Aorta (tissue), 5 donors: ENCODE measurements at places on chromosomes 7 and 10. TPM values are rescaled to one million over a fixed set of nuclear protein-coding genes. Genes with fewer than 3 reads are reported as not detected.
A peak's percentile ranks its signal among the peaks of the same experiment; 100 is the strongest.

GRCh38 chr10:96264938-96265337 lies 6.4 kb downstream of the BLNK start:
- DNase-seq, result no peak

DNA sequence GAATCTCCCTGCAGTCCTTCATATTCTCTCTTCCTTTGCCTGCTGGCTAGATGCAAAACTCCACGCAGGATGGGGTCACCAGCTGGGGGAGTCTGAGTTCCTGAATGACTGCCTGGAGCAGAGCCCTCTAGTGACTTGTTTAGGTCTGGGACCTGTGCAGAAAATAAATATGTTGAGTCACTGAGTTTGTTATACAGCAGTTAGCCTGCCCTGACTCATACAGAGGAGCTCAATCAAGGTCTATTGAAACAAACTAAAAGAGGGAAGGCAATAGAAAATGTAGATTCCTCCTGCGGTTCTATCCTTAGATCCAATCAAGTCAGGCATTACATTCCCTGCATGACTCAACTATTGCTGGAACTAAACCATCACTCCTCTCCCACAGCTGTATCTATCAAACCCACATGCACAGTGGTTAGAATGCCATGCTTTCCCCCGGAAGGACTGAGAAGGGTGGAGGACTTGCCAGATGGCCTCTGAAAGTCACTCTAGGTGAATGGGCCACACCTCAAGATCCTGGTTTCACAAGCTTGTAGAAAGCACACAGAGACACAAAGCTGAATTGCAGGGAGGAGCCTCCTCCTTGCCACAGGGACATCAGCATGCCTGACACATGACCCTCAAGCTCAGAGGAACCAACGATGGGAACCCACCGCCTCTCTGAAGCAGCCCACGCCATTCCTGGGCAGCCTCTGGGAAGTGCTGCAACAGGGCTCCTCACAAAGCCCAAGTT lies 73.9 kb downstream of the SH3PXD2A start:
- no peak for DNase-seq

GRCh38 chr10:71454347-71454746 lies 57.6 kb downstream of the CDH23 start:
- DNase-seq, result no peak

DNA sequence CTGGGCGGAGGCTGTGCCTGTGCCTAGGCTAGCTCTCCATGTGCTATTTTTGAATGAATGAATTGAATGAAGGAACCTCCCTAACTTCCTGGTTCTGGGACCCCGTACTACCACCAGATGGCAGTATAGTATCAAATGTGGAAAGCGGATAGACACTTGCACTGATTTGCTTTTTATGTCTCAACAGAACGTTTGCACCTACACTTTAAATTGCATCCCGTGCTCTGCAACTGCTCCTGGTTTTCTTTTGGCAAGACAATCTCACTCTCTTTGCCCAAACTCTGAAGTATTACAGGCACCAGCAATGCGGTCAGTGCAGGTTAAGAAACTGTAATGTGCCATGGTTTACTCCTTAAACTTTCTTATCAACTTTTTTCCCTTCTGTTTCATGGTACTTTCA lies 6.5 kb downstream of the FZD8 start:
- no peak for DNase-seq

DNA sequence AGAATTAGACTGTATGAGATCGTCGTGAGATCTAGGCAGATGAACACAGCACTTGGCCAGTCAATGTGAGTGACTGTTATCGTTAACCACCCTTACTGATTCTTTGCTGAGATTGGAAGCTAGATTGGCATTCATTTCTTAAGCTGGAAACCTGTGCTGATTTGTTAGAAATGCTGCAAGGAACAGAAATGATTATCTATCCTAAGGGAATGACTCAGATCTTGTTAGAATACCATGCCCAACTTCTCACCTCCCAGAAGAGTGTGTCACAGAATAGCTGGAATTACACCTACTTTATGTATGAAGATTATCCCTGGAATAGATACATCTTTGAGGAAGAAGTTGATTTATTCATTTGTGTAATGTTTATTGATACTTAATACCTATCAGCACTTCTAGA lies 275.2 kb downstream of the AUTS2 start:
- no peak for DNase-seq

GRCh38 chr10:128047991-128048818 lies 78.0 kb downstream of the MKI67 start:
- DNase-seq, result peak; percentile 69

- no peak for DNase-seq
These were observed 105.7 kb downstream of the RPS24 start for GRCh38 chr10:78139341-78139740.

GRCh38 chr7:76066716-76067503 lies 19.0 kb downstream of the MDH2 start:
- no peak for DNase-seq

DNA sequence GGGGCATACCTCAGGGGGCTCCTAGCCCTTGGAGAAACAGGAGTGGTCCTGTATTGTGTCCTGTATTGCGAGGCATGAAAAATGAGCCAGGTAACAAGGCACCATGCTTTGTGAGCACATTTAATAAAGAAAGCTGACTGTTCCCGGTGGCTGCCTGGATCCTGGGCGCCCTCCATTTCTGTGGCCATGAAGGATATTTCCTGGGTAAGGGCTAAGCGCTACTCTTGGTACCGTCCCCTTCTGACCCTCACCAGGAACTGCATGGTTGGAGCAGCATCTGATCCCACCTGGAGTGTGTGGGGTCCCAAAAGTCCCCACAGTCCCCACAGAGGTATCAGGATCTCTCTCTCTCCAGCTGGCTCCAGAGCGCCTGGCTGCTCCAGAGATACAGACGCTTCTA lies 139.5 kb downstream of the MAPK8 start:
- DNase-seq, result no peak

DNA sequence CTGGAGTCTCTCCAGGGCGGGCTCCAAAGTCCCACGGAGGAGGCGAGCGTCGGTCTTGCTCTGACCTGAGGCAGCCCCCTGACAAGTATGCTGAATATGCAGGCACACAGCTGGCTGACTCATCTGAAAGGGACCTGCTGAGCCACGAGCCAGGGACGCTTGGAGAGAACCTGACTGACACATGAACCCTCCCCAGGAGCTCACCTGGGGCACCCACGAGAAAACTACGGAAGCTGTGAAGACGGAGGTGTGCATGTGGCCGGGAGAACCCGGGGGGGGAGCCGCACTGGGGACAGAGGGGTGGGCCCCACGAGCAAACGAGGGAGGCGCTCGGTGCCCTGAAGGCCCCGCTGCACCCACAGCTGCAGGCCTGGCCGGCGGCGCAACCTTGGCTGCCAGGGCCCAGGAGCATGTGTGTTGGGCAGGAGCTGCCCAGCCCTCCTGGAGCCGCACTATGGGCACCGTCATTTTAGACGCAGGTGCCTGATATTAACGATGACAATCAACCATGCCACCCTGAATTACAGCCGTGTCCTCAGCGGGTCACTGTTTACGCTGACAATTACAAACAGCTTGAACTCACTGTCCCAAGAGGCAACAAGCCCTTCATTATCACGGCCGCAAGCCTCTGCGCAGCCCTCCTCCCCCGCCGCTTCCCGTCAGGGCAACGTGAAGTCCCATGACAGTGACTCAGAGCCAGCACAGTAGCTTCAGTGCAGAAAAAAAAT lies 64.7 kb downstream of the DIP2C start:
- DNase-seq, result no peak

DNA sequence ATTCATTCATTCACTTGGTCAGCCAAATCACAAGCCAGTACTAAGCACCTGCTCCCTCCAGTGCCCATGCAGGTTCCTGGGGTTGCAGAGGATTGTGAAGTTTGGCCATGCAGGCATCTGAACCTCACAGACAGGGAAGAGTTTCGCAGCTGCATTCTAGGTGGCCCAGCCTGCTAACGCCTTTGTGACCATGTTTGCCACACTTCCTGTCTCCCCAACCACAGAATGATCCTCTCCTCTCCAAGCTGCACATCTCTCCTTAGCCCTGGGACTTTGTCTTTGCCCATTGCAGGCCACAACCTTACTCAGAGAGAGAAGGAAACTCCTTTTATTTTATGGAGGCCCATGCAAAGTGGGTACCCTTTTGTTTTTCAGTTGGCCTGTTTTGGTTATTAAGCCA lies 31.8 kb downstream of the EPDR1 start:
- DNase-seq, result no peak

GRCh38 chr10:130809761-130810515 lies 501.6 kb downstream of the TCERG1L start:
- DNase-seq, result no peak

DNA sequence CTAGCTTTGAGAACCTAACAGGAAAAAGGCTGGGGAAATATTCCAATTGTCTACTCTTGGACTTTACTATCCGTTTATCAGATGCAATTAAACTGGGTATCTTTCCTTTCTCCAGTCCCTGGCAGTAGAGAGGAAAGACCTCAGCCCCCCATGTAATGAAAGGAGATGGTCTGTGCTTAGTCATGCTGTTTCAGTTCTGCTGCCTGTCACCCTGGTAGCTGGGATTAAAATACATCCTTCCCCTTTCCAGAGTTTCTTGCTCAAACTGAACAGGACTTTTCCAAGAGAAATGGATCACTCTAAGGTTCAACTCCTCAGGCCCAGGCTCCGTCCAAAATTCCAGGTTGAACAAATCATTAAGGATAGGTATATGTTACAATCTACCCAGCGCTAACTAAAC lies 202.9 kb downstream of the PTEN start:
- DNase-seq, result no peak

DNA sequence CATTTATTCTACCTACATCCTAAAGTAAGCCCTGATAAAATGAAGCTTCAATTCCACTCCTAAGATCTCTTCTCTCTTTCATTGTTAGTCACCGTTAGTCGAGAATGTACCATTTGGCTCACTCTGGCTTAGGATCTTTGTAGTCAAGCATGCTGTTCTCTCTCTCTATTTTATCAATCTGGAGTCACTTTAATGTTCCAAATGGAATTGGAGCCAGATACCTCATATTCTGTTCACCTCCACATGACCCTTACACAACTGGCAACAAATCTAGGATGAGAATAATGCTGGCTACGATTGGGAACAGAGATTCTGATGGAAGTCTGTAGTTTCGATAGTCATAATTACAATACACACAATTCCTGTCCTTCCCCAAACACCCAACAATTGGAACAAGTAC lies 213.7 kb downstream of the TWIST1 start:
- no peak for DNase-seq

DNA sequence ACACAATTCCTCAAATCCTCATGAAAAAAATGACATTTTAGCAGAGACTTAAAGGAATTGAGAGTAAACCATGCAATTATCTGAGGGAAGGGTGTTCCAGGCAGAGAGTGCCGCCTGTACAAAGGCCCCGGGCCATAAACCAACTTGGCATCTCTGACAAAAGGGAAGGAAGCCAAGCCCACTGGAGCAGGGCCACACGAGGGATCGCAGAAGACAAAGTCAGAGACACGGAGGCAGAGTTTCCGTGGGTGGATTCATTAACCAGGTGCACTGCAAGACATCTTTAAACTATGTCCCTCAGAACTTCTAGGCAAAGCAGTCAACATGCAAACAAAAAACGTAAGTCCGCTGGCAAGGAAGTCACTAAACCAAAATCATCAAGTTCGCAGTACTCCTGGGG lies 92.0 kb downstream of the SFMBT2 start:
- no peak for DNase-seq

DNA sequence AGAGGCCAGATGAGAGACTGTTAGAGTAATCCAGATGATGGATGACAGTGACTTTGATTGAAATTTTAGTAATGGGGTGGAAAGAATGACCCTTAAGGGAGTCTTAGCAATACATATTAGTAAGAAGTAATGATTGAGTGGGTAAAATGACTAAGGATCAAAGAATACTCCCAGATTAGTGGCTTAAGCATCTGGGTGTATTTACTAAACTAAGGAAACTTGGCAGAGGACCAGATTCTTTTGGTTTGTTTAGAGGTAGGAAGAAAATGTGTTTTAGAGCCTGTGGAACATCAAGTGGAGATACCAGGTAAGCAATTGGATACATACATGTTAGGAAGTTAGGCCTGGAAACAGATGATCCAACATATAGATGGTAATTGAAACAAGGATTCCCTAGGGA lies 58.8 kb upstream of the ADRA2A start:
- DNase-seq, result no peak

DNA sequence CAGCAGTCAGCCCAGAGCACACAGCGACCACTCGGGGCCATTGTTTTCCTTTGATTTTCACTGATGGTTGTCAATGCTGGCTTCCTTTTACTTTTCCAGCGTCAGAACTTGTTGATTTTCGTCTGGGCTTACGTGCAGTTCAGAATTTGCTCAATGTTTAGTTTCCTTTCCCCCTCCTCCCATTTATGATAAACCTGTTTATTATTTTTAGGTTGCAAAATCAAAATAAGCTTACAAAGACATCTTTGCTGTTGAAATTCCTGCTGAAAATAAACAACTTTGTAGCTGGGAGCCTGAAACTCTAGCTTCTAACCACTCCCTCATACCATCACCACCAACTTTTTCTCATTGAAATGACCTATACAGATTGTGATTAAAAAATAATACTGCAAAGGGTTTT lies 83.1 kb upstream of the LYZL1 start:
- DNase-seq, result no peak

- DNase-seq, result no peak
These were observed 170.6 kb downstream of the PRKG1 start for GRCh38 chr10:51244748-51245490.

DNA sequence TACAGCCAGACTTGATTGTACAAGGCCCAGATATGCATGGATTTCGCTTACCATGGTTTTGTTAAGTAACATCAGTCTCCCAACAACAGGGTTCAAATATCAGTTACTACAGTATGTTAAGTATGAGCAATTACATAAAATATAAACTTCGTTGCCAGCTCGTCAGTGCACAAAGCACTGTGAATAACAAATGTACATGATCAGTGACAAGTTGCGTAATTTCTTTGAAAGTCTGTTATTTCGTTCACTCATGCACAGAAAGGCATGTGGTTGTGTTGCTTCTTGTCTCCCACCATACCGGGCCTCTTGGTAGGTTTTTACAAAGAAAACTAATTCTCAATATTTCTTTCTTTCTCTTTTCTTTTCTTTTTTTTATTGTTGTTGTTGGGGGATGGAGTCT lies 12.5 kb upstream of the ZNF487 start:
- DNase-seq, result no peak

GRCh38 chr10:113132591-113133121 lies 182.6 kb downstream of the TCF7L2 start:
- no peak for DNase-seq

GRCh38 chr10:78524941-78525340 lies 491.3 kb downstream of the RPS24 start:
- no peak for DNase-seq

CYP2C18 gene
- total RNA-seq, result not detected

ZFAND2A gene
- 18.8 TPM for total RNA-seq

OPN4 gene
- total RNA-seq, result 0.36 TPM

ZNF727 gene
- total RNA-seq, result 6.3 TPM

LIPM gene
- total RNA-seq, result not detected

LRIT1 gene
- total RNA-seq, result not detected

HKDC1 gene
- total RNA-seq, result not detected

EVX1 gene
- not detected for total RNA-seq

ZNF804B gene
- total RNA-seq, result not detected
